ENCODE measurements at places on chromosomes 1 and 21. TPM values are rescaled to one million over a fixed set of nuclear protein-coding genes. Genes with fewer than 3 reads are reported as not detected.

GRCh38 chr1:246544001-246544400 is 22.1 kb downstream of the TFB2M start:
- H3K27ac ChIP-seq: no peak overlapping the region
- peaks cover 32% of the 10 kb centered on the region for H3K36me3 ChIP-seq
- no peak for DNase-seq
- no peaks in the 10 kb centered on the region for H3K4me1 ChIP-seq
- H3K4me3 ChIP-seq: no peak overlapping the region

GRCh38 chr1:193070942-193071341 is 11.5 kb downstream of the RO60 start:
- H3K4me3 ChIP-seq: no peak overlapping the region
- H3K27ac ChIP-seq: no peak overlapping the region
- peaks cover 6% of the 10 kb centered on the region for H3K36me3 ChIP-seq
- no peaks in the 10 kb centered on the region for H3K27me3 ChIP-seq
- DNase-seq: no peak

DNA sequence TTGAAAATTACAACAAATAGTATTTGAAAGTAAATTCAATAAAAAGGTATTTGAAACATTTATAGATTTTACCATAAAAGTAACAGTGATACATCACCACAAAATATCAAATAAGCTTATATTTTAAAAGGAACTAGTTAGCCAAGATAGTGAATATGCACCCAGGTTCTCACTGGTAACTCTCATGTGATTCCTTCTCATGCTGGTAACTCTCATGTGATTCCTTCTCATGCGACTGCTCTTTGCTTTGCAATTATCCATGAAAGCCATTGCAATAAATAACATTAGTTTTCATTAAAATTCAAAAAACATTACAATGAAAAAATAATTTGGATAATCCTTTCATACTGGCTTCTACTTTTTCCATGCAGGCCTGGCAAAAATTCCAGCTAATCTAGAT is 75.4 kb downstream of the AHCTF1 start:
- no peaks in the 10 kb centered on the region for H3K4me1 ChIP-seq
- H3K36me3 ChIP-seq: peaks cover 75% of the 10 kb centered on the region
- DNase-seq: no peak
- H3K27ac ChIP-seq: no peak overlapping the region
- H3K27me3 ChIP-seq: no peaks in the 10 kb centered on the region

DNA sequence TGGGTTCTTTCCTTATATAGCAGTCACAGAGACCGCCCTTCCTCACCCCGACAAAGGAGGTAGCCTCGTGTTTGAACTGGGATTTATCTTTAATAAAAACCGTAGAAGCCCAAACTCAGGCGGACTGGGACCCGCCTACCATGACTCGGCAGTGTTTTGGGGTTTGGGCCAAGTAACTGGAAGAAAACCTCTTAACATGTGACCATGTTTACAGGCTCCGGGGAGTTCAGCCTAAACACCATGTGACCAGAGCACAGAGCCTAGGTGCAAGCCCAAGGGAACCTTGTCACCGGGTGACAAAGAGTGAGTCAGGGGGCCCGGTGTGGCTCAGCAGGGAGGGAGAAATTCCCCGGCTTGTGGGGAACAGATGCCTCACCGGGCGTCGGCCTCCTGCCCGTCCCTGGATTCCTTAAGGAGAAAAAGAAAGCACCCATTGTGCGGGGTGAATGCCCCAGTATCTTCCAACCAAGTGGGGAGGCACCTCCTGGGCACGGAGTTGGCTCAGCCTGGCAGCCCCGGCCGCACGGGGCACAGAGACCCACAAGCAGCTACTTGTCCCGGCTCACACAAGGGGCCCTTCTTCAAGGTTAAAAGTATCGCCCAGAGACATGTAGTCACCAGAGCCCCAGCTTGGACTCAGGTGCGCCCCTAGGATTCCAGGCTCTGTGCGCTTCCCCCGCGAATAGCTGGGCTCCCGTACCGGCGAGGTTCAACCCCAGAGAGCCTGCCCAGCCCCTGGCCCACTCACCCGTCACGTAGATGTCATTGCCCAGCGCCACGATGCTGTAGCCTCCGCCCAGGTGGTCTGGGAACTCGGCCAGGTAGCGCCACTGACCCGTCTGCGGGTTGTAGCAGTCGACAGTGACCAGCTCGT is 1.4 kb downstream of the KLHL21 start:
- peaks cover 35% of the 10 kb centered on the region for H3K36me3 ChIP-seq
- H3K27ac ChIP-seq: peak overlapping the region; percentile 99
- peak; percentile 86 for DNase-seq
- peak overlapping the region; percentile 92 for H3K4me3 ChIP-seq

DNA sequence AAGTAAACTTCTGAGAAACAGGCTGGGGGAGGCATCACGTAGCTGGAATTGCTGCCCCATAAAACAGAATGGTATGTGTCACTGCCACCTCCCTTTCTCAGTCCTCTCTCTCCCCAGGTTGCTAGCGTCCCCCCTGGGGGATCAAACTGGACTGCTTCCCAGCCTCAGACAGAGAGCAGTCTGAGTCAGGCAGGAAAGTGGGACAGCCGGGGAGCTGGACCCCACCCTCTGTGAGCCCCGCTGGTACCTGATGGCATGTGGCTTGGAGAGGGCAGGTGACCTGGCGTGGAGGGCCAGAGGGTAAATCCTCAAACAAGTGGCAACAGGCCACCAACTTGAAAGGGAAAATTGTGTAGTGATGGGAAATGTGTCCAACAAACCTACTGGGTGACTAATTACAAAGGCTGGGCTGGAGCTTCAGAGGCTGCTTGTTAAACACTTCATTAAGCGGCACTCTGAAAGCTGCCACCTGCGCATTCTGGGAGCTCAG is 1.0 kb upstream of the SFN start:
- H3K27ac ChIP-seq: no peak overlapping the region
- peaks cover 13% of the 10 kb centered on the region for H3K4me1 ChIP-seq
- H3K27me3 ChIP-seq: no peaks in the 10 kb centered on the region
- H3K4me3 ChIP-seq: no peak overlapping the region
- no peaks in the 10 kb centered on the region for H3K36me3 ChIP-seq

GRCh38 chr1:219898375-219898774 is 30.0 kb downstream of the SLC30A10 start:
- H3K36me3 ChIP-seq: no peaks in the 10 kb centered on the region
- no peak overlapping the region for H3K27ac ChIP-seq
- DNase-seq: no peak
- no peaks in the 10 kb centered on the region for H3K27me3 ChIP-seq
- H3K4me3 ChIP-seq: no peak overlapping the region

DNA sequence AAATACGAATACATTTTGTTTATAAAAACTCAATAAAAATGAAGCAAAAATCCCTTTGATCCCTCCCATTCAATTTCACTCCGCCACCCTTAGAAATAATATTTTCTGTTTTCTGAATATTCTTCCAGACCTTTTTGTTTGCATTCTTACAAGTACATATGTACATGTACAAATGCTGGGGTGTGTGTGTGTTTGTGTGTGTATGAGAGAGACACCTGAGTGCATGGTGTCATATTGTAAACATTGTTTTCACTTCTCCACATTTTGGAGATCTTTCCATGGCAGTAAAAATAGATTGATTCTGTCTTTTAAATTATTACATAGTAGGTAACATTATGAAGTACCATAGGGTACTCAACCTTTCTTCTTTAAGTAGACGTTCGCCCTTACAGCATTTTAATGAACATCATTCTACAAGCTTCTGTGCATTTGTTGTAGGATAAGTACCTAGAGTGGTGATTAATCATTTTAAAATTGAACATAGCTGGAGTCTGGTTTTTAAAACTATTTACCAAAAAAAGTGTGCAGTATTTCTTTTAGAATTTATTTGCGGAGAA is 1.3 kb upstream of the MPC2 start:
- H3K27ac ChIP-seq: no peak overlapping the region
- no peaks in the 10 kb centered on the region for H3K27me3 ChIP-seq
- H3K4me3 ChIP-seq: peak overlapping the region; percentile 91
- DNase-seq: no peak
- H3K4me1 ChIP-seq: no peaks in the 10 kb centered on the region

DNA sequence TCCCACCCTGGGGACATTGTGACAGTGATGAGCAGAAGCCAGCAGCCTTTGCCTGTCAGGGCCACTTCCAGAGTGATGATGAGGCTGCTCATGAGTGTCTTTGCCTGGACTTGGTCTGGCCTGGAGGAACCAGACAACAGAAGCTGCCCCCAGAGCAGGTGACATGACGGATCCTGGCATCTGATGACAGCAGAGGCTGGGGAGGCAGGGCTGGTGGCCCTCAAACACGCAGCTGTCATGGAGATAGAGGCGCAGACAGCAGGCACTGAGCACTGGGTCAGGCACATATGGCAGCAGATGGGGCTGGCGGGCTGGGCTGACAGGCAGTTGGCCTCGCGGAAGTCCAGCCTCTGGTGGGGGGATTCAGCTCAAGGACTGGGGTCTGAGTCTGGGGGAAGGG is 66.4 kb upstream of the STUM start:
- no peak overlapping the region for H3K4me3 ChIP-seq
- no peak for DNase-seq
- no peak overlapping the region for H3K27ac ChIP-seq
- no peaks in the 10 kb centered on the region for H3K36me3 ChIP-seq
- no peaks in the 10 kb centered on the region for H3K27me3 ChIP-seq
- H3K4me1 ChIP-seq: no peaks in the 10 kb centered on the region

DNA sequence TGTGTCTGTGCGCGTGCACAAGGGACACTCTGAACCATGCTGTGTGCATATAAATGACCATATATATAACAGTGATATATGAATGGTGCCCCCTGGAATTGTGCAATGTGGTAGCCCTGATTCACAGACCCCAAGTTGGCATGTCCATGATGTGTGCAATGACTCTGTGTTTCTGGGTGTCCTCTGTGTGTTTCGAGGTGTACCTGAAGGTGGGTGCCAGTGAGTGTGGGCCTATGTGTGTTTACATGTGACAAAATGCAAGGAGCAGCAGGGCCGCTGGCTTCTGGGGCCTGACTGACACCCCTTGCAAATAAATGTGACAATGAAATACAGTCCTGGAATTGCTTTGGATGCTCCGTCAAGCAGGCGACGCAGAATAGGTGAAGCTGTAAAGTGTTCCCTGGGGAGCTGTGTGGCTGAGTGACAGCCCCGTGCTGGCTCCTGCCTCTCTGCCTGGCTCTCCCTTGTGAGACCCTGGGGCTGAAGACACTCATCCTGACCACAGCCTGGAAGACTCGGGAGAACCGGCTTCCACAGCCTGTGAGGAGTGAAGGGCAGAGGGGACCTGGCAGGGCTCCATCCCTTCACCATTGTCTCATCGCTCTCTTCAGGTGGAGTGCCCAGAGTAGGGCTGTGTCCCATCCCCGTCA is 38.2 kb upstream of the CSF3R start:
- DNase-seq: peak; percentile 53
- H3K27me3 ChIP-seq: no peaks in the 10 kb centered on the region
- no peaks in the 10 kb centered on the region for H3K36me3 ChIP-seq
- H3K4me1 ChIP-seq: no peaks in the 10 kb centered on the region
- H3K27ac ChIP-seq: no peak overlapping the region

GRCh38 chr1:70033266-70033873 is 172.0 kb downstream of the LRRC40 start:
- H3K27ac ChIP-seq: no peak overlapping the region
- no peak overlapping the region for H3K4me3 ChIP-seq
- H3K27me3 ChIP-seq: no peaks in the 10 kb centered on the region
- H3K4me1 ChIP-seq: no peaks in the 10 kb centered on the region
- DNase-seq: no peak
- H3K36me3 ChIP-seq: no peaks in the 10 kb centered on the region

DNA sequence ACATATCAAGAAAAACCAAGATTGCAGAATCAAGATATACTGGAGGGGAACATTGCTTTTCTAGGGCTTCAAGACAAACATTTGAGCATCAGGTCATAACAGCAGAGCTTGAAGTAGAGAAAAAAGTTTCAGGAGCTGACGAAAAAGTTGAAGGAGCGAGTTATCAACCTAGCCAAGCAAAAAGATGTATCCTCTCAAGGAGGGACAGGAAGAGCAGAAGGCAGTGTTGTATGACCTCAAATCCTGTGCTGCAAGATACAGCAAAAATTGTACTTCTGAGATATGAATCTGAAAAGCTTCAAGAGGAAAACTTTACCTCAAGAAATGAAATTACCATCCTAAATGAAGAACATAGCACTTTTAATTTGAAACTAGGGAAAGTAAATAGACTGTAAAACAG is 153.1 kb downstream of the AK5 start:
- H3K27me3 ChIP-seq: no peaks in the 10 kb centered on the region
- peaks cover 5% of the 10 kb centered on the region for H3K4me1 ChIP-seq
- no peak overlapping the region for H3K4me3 ChIP-seq
- H3K27ac ChIP-seq: no peak overlapping the region

DNA sequence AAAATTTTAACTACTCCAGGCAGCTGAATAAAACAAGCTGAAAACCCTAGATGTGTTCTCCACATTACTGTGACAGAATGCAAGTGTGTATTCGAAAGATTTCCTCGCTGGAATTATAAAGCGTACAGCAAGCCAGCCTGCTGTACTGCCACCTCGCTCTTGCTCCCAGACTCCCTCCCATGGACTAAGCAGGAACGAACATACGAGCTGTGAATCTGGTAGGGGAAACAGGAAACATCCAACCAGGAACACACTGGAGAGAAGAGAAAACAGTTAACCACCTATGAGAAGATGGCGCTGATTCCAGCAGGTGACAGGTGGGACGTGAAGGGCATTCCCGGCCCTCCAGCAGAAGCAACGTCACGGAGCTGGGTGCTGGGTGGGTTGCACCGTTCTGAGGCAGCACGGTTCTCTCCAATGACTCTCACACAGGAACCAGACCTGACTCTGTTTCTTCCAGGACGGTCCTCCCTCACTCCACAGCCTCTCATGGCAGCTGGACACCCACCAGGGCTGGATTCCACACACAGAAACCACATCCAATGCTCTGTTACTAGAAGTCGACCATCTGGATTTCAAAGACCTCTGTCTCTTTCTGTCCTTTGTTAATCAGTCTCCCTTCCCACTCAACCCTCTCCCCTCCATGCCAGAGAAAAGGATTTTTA is 219.2 kb downstream of the RERE start:
- peak overlapping the region; percentile 61 for H3K27ac ChIP-seq
- peak; percentile 69 for DNase-seq
- H3K27me3 ChIP-seq: no peaks in the 10 kb centered on the region
- H3K36me3 ChIP-seq: no peaks in the 10 kb centered on the region

The BTBD8 gene
- 3.6 TPM for total RNA-seq

The LCE6A gene
- total RNA-seq: not detected

The LCA5L gene
- not detected for total RNA-seq

The LDLRAP1 gene
- 75.4 TPM for total RNA-seq

The INAVA gene
- total RNA-seq: not detected

The FTCD gene
- total RNA-seq: 0.85 TPM

The TSPAN1 gene
- 8.9 TPM for total RNA-seq

The MATN1 gene
- total RNA-seq: 0.85 TPM

All from ascending aorta (tissue), 2 donors.